Stomach (tissue), 19 donors: ENCODE measurements at places on chromosomes 2 and 18. TPM values are rescaled to one million over a fixed set of nuclear protein-coding genes. Genes with fewer than 3 reads are reported as not detected.
A peak's percentile ranks its signal among the peaks of the same experiment; 100 is the strongest.

- no peak overlapping the region for H3K4me3 ChIP-seq
- no peaks in the 10 kb centered on the region for H3K27me3 ChIP-seq
- H3K4me1 ChIP-seq = peaks cover 8% of the 10 kb centered on the region
These were observed 61.6 kb downstream of the KCNG2 start for GRCh38 chr18:79859314-79859713.

- peak overlapping the region; percentile 79 for H3K4me3 ChIP-seq
- H3K36me3 ChIP-seq = peaks cover 33% of the 10 kb centered on the region
- H3K27me3 ChIP-seq = no peaks in the 10 kb centered on the region
These were observed 663 bp downstream of the C2orf49 start for GRCh38 chr2:105338020-105338385.

DNA sequence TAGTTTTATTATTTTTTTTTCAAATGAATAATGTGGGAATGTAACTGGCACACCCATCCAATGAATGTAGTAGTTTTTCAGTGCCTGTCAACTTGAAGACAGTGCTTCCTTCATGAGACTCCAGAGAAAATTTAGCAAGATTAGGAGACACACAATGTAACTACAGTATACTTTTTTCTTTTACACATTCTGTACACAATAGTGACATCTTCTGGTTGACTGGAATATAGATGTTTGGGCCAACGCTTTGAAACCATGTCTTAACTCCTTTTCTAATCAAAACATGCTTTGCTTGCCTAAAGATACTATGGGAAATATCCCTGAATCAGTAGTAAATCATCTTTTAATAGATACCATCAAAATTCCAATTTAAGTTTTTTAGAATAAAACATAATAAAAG lies 229.5 kb upstream of the ZC3H15 start:
- no peak overlapping the region for H3K4me3 ChIP-seq
- no peaks in the 10 kb centered on the region for H3K36me3 ChIP-seq
- no peak for DNase-seq
- no peaks in the 10 kb centered on the region for H3K27me3 ChIP-seq

GRCh38 chr2:1663621-1664020 lies 80.7 kb downstream of the PXDN start:
- no peaks in the 10 kb centered on the region for H3K27me3 ChIP-seq
- no peak overlapping the region for H3K4me3 ChIP-seq
- H3K36me3 ChIP-seq = peaks cover 19% of the 10 kb centered on the region
- no peak for DNase-seq
- no peaks in the 10 kb centered on the region for H3K4me1 ChIP-seq
- H3K27ac ChIP-seq = no peak overlapping the region

DNA sequence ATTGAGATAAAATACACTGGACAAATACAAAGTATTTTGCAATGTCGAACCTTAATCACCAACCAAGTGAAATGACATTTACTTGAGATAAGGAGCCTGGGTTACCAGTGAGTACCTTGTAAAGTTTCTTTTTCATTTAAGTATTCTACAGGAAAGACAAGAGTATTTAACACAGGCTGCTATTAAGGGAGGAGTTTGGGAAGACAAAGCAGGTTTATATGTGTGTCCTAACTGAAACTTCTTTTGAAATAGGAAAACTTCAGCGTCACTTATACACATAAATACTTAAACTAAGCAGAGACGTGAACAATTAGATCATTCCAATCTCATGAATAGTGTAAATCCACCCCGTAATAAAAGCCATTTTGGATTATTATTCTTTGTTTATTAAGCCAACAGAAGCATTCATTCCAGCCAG lies 126.7 kb upstream of the CYP26B1 start:
- peak overlapping the region; percentile 35 for H3K27ac ChIP-seq
- no peaks in the 10 kb centered on the region for H3K36me3 ChIP-seq
- H3K4me1 ChIP-seq = peaks cover 39% of the 10 kb centered on the region
- peak; percentile 43 for DNase-seq
- H3K4me3 ChIP-seq = no peak overlapping the region

DNA sequence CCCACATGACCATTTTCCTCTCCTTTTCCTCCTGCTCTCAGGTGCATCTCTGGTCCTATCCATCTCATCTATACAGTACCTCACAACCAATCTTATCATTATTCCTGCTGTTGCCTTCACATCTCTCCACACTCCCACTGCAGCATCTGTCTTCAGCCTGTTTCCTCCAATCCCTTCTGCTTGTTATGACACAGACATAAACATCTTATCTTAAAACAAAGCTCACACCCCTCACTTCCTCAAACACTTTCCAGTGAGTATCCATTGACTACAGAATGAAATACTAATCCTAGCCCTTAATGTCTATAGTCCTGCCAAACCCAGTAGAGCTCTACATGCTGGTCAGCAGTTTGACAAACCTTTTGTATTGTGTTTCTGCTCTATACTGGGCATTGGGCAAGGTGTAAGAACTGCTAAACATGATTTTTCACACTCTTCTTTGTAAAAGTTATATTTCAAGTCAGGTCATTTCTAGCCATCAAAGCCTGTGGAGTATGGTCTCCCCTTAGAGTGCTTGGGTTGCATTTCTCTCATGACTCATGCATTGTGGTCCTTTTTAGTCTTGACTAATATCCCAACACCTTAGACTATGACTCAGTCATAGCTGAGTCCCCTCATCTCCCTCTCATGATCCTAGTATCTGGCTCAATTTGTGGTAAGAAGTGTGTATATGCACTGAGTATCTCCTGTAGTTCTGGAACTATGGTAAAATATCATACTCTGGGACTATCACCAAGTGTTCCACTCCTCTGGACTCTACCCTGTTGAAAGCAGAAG lies 187.0 kb downstream of the CYRIA start:
- no peaks in the 10 kb centered on the region for H3K4me1 ChIP-seq
- no peak overlapping the region for H3K4me3 ChIP-seq
- no peaks in the 10 kb centered on the region for H3K27me3 ChIP-seq

GRCh38 chr2:233435436-233436190 lies 81.3 kb downstream of the DGKD start:
- H3K4me3 ChIP-seq = no peak overlapping the region
- H3K27me3 ChIP-seq = no peaks in the 10 kb centered on the region
- H3K27ac ChIP-seq = peak overlapping the region; percentile 52
- H3K36me3 ChIP-seq = peaks cover 62% of the 10 kb centered on the region
- H3K4me1 ChIP-seq = peaks cover 74% of the 10 kb centered on the region

GRCh38 chr2:26945991-26946750 lies 24.3 kb upstream of the MAPRE3 start:
- no peaks in the 10 kb centered on the region for H3K36me3 ChIP-seq
- no peak overlapping the region for H3K4me3 ChIP-seq
- peaks cover 8% of the 10 kb centered on the region for H3K4me1 ChIP-seq

- no peaks in the 10 kb centered on the region for H3K36me3 ChIP-seq
- no peaks in the 10 kb centered on the region for H3K4me1 ChIP-seq
- no peaks in the 10 kb centered on the region for H3K27me3 ChIP-seq
- DNase-seq = no peak
- H3K27ac ChIP-seq = no peak overlapping the region
These were observed 45.9 kb downstream of the MARCO start for GRCh38 chr2:118987886-118988285.

Gene AMMECR1L
- total RNA-seq = 1.4 TPM

Gene RAB27B
- total RNA-seq = 38.8 TPM

Gene ATG16L1
- total RNA-seq = 48.3 TPM

Gene TPO
- total RNA-seq = 7.0 TPM

Gene CDK5R2
- 0.58 TPM for total RNA-seq

Gene TUBB8B
- total RNA-seq = not detected

Gene PLEKHB2
- total RNA-seq = 47.8 TPM

Gene PTPRM
- total RNA-seq = 246 TPM
